ENCODE measurements at places on chromosomes 5 and 9.

DNA sequence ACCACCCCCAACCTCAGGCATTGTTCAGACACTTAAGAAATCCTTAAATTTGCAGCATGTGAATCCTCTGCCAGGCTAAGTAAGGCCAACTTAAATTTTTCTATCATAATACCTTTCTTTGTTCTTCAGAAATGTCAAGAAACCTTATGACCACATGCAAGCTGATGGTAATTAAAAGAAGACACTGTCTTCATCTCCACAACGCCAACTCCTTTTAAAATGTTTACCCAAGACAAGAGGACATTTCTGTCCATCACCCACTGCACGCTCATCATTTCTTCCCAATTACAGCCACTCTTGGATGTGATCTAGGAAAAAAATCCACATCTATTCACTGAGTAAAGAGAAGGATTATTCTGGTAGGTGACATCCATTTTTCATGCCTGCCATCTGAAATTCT is 6.1 kb upstream of the IFNK start:
- DNase-seq, result no peak

DNA sequence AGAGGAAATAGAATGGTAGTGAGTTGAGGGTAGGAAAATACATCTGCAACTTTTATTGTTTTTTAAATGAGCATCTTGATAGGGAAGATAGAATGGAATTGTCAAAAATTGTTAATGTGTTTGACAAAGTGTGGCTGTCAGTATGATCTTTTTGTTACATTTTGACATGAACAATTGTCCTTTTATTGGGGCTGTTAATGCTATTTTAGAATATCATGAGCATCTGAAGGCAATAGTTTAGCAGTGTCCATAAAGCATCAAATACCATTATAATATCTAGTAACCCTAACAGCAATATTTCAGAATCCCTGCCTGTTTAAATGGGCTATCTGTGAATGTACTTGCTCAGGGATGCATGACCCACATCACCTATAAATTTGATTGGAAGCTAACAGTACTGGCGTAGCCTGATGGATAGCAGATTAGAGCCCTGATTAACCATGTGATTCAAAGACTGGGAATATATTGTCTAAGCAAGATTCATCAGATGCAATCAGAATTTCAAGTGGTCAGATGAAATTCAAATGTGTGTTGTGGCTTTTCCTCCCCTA is 37.8 kb downstream of the TLE4 start:
- no peak for DNase-seq

- no peak for DNase-seq
These were observed 23.0 kb downstream of the RFX3 start for GRCh38 chr9:3502560-3503398.

GRCh38 chr5:135213466-135214239 is 179.6 kb upstream of the PITX1 start:
- DNase-seq, result peak; percentile 1

GRCh38 chr5:166111021-166111420 is 2180.4 kb upstream of the WWC1 start:
- DNase-seq, result no peak

DNA sequence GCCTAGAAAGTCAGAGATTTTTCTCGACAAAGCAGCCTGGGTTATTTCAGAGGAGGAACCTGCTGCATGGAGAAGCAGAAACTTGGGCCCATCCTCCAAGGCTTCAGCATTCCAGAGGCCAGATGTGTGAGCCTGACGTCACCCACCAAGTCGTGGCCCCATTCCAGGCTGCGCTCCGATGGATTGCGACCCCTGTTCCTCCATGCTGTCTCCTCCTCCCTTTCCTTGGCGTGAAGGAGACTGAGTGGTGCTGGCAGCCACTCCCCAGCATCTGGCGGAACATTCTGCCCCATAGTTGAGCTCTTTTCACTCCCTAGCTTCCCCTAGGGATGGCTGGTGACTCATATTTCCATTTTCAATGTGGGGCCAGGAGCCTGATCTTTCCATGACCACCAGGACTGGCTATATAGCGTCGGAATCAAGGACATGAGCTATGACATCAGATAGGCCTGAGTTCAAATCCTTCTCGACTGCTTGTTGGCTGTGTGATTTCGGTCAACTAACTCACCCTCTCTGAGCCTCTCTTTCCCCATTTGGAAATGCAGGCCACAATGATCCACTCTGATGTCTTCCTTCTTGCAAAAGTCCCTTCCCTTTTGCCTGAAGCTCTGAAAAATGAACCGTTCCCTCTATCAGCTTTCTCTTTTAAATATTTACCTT is 24.5 kb upstream of the DUSP1 start:
- no peak for DNase-seq

DNA sequence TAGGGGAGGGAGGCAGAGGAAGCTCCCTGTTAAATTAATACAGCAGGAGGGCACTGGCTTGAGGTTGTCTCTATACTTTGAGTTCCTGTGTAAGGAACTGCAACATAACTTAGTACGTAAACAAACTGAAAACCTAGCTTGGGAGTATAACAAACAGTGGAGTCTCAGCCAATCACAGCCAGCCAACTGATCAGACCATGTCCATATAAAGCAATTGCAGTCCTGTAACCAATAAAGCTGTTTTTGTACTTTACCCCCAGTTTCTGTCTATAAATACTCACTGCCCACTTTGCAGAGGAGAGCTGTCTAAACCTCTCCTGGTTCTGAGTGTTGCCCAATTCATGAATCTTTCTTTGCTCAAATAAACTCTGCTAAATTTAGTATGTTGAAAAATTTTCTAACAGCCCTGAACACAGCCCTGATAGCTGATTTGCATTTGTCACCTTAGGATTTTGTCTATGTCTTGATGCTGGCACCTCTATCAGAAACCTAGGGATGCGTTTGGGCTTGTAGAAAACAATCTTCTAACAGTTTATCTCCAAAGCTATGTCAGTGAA is 39.9 kb downstream of the GDNF start:
- DNase-seq, result no peak

- DNase-seq, result no peak
These were observed 161.8 kb upstream of the VLDLR start for GRCh38 chr9:2459756-2460155.

DNA sequence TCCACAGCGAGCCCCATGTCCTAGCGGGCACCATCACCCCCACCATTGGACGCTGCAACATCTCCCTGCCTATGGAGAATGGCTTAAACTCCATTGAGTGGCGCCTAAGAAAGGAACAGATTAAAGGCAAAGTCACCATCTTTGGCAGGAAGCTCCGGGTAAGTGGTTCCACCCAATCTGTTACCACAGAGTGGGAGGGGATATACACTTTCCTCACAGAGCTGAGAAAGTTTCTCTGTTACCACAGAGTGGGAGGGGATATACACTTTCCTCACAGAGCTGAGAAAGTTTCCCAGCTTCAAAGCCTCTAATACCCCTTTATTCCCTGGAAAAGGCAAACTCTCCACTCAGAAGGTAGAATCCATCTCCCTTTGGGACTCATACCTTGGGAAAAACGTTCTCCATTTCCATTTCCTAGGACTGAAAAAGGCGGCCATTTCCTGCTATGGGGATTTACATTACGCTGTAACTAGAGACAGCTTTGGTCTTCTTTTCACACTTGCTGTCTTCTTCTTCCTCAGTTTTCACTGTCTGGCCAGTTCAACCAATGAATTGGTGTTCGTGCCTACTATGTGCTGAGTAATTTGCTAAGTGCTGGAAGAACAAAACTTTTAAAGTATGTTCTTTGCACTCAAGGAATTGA is 63.4 kb upstream of the WWC1 start:
- DNase-seq, result peak; percentile 89

DNA sequence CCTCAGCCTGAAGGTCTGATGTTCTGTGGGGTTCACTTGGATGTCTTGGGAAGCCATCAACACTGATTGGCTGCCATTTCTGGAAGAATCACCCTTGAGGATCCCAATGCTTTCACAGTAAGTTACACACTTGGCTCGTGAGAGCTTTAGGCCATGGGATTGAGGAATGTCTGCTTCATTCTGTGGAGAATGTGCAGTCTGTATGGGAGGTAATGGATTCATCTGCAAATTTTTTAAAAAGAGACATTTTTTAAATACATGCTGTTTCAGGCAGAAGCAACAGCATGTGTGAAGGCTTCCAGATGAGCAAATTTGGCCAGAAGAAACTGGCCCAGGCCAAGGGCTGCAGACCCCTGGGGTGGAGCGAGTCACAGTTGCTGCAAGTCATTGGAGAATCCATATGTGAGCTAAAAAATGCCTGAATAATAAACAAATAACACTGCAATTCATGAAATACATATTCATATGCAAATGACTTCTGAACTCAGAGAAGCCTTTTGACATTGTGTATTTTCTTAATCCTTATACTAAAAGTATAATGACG is 146.3 kb upstream of the RASEF start:
- DNase-seq, result no peak

- DNase-seq, result no peak
These were observed 162.7 kb upstream of the LHFPL2 start for GRCh38 chr5:78811121-78811817.

- peak; percentile 22 for DNase-seq
These were observed at the start of gene GAS1 for GRCh38 chr9:86947146-86948073. GAS1 (minus strand) TSS chr9:86947506; CDS start chr9:86946779, 727 bp downstream.

GRCh38 chr9:2119566-2119965 is 104.4 kb downstream of the SMARCA2 start:
- DNase-seq, result no peak

DNA sequence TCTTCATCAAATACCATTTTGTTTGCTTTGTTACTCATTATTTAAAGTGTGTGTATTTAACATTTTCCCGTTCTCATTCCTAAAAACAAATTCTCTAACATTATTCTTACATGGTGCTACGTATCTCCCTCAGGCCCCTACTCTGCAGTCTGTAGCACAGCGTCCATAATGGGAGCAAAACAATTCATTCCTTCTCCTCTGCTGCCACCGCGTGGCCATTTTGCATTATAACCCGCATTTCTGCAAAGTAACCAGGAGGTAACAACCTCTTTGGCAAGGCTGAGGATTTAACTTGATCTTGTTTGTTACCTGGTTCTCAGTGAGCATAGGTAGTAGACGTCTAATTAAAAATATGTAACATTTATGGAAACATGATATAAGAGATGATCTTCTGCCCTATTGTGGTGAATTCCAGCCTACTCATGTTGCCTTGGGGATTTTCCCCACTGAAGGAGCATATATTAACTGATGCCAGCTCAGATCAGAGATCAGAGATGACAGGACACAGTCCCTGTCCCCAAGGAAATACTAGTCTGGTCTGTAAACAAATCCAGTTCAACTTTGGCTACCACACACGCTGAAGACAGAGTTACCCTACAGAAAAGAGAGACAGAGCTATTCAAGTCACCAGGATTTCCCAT is 10.5 kb downstream of the OR1K1 start:
- peak; percentile 59 for DNase-seq

DNA sequence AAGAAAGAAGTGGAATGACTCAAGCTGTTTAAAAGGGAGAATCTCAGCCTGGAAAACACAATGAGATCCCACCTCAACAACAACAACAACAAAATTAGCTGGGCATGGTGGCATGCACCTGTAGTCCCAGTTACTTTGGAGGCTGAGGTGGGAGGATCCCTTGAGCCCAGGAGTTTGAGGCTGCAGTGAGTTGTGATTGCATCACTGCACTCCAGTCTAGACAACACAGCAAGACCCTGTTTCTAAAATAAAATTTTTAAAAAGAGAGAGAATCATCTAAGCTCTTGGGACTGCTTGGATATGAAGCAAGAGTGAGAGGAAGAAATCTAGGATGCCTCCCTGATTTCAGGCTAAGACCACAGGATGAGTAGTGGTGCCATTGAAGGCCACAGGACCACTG is 47.4 kb upstream of the KIF2A start:
- no peak for DNase-seq

GRCh38 chr5:41736641-41737040 is 133.6 kb downstream of the OXCT1 start:
- no peak for DNase-seq

- peak; percentile 11 for DNase-seq
These were observed 21.1 kb downstream of the VCP start for GRCh38 chr9:35051069-35051967.

- no peak for DNase-seq
These were observed at the start of gene DMRTA1 for GRCh38 chr9:22446589-22446949. DMRTA1 (plus strand) TSS chr9:22446824; CDS start chr9:22447066, 242 bp downstream.

- no peak for DNase-seq
These were observed 20.5 kb downstream of the ADRB2 start for GRCh38 chr5:148846930-148847329.

- DNase-seq, result no peak
These were observed 110.0 kb downstream of the STK32A start for GRCh38 chr5:147344861-147345260.

- no peak for DNase-seq
These were observed 28.2 kb downstream of the YIPF5 start for GRCh38 chr5:144142139-144142823.
